ENCODE measurements at places on chromosomes 6 and 20.

DNA sequence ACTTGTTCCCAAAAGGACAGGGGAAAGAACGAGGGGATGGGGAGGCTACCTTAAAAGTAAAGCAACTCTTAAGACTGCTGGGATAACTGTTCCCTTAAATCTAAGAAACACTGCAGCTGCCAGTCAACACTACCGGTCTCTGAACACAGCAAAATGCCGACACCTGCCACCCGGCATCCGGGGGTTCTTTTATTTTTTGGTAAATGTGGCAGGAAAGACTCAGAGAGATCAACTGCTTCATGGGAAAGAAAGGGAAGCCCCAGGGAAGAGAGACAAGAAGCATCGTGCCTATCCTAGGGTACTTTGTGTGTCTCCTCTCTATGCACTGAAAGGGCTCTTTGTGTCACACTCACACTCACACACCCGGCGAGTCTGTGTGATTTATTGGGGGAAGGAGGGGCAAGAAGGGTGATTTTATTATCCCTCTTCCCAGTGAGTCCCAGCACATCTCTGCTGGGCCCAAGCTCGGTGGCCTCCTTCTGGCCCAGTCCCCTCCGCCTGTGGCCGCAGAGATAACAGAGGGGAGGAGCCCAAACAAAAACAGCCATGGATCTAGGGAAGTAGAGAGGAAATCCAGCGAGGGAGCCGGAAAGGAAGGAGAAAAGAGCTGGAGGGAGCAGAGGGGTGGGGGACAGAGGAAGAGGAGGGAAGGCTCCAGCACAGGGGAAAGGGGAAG lies 1.4 kb downstream of the FYN start:
- DNase-seq: peak; percentile 24

- DNase-seq: peak; percentile 71
Observed at GRCh38 chr6:11427723-11428245, 109.8 kb upstream of the TMEM170B start.

DNA sequence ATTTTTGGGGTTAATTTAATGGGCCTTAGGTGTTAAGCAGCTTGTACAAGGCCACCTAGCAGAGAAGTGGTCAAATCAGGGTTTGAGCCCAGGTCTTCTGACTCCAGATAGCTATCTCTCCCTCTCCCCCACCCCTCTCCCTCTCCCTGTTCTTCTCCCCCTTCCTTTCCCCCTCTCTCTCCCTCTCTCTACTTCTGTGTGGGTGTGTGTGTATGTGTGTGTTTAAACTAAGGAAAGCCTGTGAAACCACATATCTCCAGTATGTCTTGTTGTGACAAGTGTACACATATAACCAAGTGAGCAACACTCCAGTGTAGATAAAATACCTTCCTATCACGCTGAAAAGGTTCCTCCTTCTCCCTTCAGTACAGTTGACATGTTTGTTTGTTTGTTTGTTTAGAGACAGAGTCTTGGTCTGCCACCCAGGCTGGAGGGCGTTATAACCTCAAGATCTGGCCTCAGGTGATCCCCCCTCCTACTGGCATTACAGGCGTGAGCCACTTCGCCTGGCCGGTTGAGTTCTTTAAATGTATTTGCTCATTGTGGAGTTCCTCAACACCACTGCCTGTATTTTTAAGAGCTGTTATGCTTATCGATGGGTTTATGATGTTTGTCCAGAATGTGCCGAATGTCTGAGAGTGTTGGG lies 140.4 kb downstream of the JARID2 start:
- DNase-seq: no peak

DNA sequence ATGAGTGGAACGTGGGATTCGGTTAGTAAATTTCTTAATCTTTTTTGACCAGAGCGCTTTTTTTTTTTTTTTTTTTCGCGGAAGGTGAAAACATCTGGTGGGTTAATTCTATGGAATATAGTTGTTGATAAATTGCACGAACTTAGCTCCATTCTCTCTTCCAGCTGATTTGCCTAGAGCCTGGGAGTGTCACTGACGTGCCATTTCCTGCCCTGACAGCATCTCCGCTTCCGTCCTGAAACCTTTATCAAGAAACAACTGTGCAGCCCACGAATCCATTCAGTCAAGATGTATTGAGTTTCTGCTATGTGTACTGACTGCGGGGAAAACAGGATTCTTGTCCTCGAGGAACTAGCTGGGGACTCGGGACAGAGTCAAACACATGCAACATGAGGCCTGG lies 59.5 kb upstream of the TGM3 start:
- no peak for DNase-seq

DNA sequence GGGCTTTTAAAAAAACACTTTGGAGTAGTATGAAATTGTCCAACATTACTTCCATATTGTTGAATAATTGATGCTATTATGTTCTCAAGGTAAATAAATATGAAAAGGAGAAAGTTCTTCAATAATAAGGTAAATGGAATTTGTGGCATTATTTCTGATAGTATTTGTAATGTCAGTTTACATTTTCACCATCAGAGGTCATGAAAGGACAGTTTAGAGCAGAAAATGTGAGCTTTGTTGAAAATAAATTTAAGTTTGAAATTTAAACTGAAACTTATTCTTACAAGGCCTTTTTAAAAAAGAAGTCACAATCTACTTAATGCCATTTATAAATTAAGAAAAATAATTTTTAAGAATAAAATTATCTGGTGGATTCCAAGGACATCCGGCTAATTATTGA lies 15.8 kb upstream of the CEP162 start:
- DNase-seq: no peak

DNA sequence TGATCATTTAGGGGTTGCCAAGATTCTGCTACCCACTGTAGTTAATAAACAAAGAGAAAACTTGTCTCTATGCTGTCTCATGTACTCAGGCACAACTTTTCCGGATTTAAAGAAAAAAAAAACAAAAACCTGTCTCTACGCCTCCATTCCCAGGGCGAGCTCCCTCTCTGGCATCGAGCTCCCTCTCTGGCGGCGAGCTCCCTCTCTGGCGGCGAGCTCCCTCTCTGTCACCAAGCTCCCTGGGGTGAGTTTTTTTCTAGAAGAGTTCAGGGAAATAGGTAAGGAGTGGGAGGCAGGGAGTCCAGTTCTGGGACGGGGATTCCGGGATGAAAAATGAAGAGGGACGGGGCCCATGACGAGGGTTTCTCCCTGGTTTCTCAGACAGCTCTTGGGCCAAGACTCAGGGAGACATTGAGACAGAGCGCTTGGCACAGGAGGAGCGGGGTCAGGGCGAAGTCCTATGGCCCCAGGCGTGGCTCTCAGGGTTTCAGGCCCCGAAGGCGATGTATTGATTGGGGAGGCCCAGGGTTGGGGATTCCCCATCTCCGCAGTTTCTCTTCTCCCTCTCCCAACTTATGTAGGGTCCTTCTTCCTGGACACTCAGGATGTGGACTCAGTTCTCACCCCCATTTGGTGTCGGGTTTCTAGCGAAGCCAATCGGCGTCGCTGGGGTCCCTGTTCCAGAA lies 16.5 kb upstream of the HLA-A start:
- peak; percentile 23 for DNase-seq

GRCh38 chr20:20417876-20418676 lies 50.2 kb downstream of the INSM1 start:
- no peak for DNase-seq
